ENCODE measurements at places on chromosomes 5 and 9.
A peak's percentile ranks its signal among the peaks of the same experiment; 100 is the strongest.

GRCh38 chr5:35971878-35972210 is 19.3 kb downstream of the UGT3A1 start:
- no peak for DNase-seq

- no peak for DNase-seq
Observed at GRCh38 chr5:131186561-131187256, 16.0 kb downstream of the LYRM7 start.

DNA sequence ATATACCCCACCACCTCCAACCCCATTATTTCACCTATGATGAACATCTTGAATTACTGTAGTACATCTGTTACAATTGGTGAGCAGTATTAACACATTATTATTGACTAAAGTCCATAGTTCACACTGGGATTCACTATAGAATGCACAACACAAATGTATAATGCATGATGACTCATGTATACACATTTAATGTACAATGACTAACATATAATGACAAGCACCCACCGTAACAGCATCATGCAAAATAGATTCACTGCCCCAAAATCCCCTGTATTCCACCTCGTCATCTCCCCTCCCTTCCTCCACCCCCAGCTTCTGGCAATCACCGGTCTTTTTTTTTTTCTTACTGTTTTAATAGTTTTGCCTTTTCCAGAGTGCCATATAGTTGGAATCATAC is 47.1 kb upstream of the NEK6 start:
- DNase-seq, result no peak

- DNase-seq, result peak; percentile 59
Observed at GRCh38 chr5:98769959-98770208, 3.6 kb upstream of the RGMB start.

DNA sequence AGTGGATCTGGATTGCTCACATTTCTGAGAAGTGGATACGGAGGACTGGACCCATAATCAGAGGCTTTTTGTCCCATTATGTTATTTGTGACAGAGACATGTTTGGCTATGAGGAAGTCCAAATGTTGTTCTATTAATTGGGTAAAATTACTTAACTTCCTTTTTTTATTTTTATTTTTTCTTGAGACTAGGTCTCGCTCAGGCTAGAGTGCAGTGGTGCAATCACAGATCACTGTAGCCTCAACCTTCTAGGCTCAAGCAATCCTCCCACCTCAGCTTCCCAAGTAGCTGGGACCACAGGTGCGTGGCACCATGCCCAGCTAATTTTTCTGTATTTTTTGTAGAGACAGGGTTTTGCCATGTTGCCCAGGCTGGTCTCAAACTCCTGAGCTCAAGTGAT is 11.9 kb upstream of the PGGT1B start:
- DNase-seq, result no peak

GRCh38 chr5:61805101-61805500 is 473.0 kb downstream of the ZSWIM6 start:
- DNase-seq, result no peak

GRCh38 chr5:111755942-111756381 is 1.0 kb downstream of the NREP start:
- no peak for DNase-seq

DNA sequence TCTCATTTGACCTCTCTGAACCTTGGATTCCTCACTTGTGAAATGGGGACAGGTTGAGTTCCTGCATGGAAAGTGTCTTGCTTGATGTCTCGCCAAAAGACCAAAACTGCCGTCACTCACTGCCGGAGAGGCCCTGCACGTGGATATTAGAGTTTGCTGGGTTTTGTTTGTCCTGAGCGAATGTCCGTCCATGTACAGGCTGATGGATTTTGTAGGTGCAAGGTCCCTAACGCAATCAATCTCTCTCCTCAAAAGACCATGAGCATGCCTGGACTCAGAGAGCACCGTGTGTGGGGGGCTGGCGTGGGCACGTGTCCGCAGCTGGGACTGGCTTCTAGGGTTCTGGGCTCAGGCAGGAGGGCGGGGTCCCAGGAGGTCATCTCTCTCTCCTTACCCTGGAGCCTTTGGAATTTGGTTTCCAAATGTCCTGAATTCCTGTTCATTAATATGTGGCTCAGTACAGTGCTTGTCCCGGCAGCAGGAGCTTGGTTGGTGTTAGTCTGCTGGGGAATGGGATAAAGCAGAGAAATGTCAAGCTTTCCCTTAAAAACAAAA is 146.0 kb upstream of the IER5L start:
- DNase-seq, result no peak

DNA sequence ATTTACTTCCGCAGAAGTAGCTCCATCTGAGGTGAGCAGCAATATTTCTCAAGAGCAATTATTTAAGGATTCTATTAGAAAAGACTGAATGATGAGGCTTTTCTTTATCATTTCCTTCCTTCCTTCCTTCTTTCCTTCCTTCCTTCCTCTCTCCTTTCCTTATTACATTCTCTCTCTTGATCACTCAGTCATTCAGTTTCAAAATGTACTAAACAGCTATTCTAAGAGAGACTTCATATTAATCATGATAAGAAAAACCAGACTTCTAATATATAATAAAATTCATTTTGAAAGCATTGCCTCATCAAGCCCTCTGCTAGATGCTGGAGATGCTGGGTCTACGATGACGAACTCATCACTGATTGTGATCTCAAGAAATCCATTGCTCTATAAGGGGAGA is 30.4 kb upstream of the PAPPA start:
- no peak for DNase-seq

GRCh38 chr5:56100439-56101176 is 105.8 kb upstream of the IL6ST start:
- no peak for DNase-seq

- no peak for DNase-seq
Observed at GRCh38 chr5:78771260-78772205, 123.0 kb upstream of the LHFPL2 start.

DNA sequence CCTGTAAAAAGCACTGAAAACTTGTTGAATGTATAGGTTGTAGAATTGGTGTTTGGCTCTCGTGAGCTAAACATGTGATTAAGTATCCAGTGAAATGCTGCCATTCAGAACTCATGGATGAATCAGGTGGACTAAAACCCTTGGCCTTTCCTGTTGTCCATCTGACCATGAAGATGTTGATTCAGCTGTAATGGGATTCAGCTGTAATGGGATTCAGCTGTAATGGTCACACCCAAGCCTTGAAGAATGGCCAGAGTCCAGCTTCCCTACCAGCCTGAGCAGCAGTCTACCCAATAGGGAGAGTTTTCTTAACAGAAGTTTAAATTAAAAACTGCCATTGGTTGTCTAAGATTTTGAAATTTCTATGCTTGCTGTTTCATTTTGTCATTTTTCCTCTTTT is 18.1 kb downstream of the MAMDC2 start:
- no peak for DNase-seq

GRCh38 chr9:77531400-77531799 is 116.7 kb downstream of the GNA14 start:
- DNase-seq, result no peak

DNA sequence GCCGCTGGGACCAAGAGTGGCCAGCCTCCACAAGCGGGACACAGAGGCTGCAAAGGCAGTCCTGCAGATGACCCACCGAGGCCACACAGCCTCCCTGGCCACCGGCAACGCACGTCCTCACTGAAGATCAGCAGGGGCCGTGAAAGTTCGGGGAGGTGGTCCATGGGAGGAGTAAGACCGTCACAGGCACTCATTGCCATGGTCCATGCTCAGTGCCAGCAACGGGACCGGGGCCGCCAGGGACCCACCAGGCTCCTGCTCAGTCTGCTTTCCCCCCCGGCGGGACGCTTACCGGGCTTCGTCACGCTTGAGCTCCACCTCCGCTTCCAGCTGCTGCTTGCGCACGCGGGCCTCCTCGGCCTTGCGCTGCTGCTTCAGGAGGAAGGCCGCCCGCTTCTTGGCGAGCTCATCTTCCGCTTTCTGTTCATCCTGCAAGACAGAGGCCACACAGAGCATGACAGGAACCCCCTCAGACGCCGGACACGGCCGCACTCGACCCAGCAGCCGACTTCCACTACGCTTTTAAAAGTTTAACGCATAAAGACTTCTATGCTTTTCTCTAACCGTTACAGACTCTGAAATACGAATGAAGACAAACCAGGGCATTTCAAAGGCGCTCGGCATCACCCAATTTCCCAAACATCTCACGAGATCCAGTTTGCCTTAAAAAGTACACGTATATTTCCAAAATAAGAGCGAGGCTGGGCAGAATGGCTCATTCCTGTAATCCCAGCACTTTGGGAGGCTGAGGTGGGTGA is 88.4 kb downstream of the CAMSAP1 start:
- no peak for DNase-seq

GRCh38 chr9:105246656-105247173 is 2.3 kb downstream of the SLC44A1 start:
- DNase-seq, result no peak

- no peak for DNase-seq
Observed at GRCh38 chr5:137115152-137115551, 384.0 kb downstream of the SPOCK1 start.

DNA sequence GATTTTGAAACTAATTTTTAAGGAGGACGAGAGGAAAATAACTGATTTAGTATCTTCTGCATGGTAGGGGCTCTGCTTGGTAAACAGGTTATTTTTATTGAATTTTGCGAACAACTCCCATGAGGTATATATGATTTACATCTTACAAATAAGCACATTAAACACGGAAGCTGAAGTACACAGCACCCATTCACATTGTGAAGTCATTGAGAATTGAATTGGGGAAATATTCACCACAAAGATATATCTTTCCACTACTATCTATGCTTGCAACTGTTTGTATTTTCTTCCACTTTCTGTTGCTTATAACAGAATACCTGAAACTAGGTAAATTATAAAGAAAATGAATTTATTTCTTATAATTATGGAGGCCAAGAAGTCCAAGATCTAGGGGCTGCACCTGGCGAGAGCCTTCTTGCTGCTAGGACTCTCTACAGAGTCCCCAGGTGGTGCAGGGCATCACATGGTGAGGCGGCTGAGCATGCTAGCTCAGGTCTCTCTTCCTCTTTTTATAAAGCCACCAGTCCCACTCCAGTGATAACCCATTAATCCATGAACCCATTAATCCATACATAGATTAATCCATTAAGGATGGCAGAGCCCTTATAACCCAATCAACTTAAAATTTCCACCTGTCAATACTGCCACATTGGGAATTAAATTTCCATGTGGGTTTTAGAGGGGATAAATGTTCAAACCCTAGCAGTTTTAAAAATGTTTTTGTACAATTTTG is 79.0 kb upstream of the ZNF608 start:
- no peak for DNase-seq

DNA sequence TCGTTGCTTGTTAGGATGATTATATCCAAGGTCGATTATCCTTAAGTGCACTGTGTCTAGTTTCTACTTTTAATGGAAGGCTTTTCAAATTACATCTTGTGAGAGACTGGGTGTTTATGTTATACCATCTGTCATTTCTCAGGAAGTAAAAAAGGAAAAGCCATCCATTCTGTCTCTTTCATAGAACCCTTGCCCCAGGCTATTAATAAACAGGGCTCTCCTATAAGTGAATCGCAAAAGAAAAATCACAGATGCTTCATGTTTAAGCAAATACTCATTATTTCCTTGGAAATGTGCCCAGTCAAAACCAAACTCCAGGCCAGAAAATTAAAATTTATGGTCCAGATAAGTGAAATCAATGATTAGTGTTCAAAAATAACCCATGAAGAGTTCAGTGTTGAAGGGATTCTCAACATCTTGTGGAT is 58.1 kb downstream of the STARD4 start:
- DNase-seq, result no peak

DNA sequence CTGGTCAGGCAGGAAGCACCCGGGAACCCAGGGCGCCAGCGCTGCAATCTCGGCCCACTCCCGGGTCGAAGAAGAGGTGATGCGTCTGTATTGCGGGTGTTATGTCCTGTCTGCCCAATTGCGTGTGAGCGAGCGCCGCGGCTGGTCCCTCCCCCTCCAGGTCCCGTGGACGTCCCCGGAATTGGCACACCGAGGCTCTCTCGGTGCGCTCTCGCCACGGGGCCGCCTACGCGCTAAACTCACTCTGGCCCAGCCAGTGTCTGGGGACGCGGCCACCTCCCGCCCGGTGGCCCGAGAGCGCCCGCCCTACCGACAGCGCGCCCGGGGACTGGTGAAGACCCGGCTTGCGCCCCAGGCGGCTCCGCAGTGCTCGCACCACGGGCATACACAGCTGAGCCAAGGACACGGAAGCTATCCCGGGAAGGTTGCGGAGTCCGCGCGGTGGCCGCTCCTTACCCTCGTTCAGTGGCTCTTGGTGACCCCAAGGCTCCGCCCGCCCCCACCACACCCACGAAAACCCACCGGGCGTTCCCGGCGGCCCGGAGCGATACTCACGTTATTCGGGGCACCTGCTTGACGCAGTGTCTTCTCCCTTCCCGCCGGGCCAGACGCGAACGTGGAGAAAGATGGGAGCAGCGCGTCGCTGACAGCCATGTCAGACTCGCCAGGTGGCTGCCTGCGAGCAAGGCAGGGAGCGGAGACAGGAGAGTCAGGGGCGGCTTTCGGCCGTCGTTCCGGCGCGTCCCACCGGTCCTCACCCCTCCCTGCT is 1.0 kb downstream of the KLF4 start:
- DNase-seq, result peak; percentile 27

DNA sequence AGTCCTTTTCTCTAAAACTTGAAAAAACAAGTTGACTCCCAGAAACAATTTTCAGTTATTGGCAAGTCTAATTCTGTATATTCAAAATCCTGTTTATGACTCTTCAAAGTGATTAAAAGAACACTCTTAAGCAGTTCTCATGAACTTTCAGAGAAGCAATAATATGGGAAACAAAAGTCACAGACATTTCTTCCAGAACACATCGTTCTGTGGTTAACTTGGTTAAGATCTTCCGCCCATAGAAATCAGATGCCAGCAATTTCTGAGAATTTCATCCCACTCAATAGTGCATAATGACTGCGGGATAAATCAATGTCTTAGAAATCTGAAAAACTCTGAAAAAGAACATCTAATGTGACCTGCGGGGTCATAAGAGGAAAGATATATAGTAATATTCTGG is 300.5 kb downstream of the COX7C start:
- no peak for DNase-seq

GRCh38 chr9:71816916-71817451 is 48.7 kb upstream of the CEMIP2 start:
- no peak for DNase-seq

- no peak for DNase-seq
Observed at GRCh38 chr9:128288273-128289004, 12.4 kb downstream of the SWI5 start.

- no peak for DNase-seq
Observed at GRCh38 chr9:99127356-99128132, 22.6 kb downstream of the TGFBR1 start.

- DNase-seq, result no peak
Observed at GRCh38 chr5:33781286-33781685, 110.5 kb downstream of the ADAMTS12 start.

- DNase-seq, result no peak
Observed at GRCh38 chr9:109923471-109923760, 143.4 kb downstream of the PALM2AKAP2 start.

DNA sequence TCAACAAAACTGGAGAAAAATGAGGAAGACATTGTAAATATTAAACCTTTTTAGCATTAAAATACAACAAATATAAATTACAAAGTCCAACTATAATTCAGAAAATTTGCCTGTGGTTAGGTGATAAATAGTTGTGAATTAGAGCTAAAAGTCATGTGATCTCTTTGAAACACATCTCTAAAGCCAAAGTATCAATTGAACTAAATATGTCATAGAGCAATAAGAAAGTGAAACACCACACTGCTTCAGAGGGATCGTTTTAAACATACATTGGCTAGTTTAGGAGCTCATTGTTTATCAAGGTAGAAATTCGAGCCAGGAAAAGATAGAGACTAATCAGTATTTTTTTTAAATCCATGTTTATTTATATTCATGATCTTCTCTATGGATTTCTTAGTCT is 606.3 kb upstream of the ITGA1 start:
- DNase-seq, result no peak

GRCh38 chr5:65625743-65626142 is 916 bp downstream of the SHLD3 start:
- DNase-seq, result no peak
